ENCODE measurements at places on chromosomes 2 and 18.
A peak's percentile ranks its signal among the peaks of the same experiment; 100 is the strongest.

- DNase-seq: no peak
These were observed 41.4 kb upstream of the PARD3B start for GRCh38 chr2:204503869-204504268.

DNA sequence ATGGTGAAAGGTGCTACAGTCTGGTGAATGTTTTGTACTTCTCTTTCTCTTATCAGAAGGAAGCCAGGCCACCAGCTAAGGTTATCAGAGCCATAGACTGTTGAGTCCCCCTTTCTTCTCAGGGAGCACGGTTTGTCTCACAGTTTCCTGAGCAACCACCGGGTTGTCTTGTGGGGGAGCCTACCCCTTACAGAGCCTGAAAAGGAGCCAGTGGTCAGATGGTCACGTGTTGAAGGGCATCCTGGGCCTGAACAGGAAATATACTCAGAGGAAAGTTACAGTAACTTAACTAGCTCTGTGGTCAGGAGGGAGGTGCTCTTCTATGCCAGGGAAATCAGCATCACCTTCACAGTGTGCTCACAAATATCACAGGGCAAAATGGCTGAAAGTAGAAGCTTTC lies 11.6 kb downstream of the CD28 start:
- peak; percentile 17 for DNase-seq

- DNase-seq: no peak
These were observed 66.0 kb downstream of the SMAD7 start for GRCh38 chr18:48884771-48885170.

DNA sequence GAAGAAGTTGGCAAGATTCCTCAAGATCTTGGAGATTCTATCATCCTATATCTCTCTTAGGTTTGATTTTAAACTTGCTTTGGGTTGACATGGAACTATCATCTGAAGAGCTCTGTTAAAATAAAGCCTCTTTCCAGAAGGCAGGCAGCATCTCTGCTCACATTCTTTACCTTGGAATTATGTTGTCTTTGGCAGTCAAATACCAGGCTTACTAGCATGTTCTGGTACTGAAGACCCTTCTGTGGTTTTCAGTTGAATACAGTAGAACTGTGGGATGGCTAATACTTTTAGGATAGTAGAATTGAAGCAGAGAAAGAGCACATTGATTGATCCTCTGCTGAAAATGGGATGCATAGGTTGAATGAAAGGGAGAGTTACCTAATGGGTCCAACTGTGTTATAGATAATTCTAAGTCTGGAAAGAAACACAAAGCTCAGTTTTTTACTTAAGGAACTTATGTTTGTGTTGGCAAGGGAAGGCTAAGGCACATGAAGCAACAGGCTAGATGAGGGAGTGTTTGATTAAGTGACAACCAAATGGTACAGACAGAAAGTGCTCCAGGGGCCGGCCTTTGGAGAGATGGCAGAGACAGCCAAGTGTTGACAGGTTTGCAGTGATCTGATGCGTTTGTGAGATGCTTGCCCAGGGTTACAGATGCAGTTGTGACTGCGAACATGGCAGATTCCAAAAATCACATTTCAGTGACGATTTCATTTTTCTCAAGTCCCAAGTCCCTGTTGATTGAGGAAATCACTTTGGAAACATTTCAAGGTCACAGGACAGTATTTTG lies 397.9 kb downstream of the MEIS1 start:
- DNase-seq: no peak

- DNase-seq: no peak
These were observed 53.2 kb upstream of the SLC4A10 start for GRCh38 chr2:161571051-161571429.

GRCh38 chr2:86249579-86250391 lies 50.5 kb downstream of the MRPL35 start:
- DNase-seq: no peak

GRCh38 chr2:179424571-179424970 lies 159.9 kb upstream of the SESTD1 start:
- DNase-seq: no peak

- DNase-seq: no peak
These were observed 19.6 kb upstream of the NPC1 start for GRCh38 chr18:23605941-23606340.

GRCh38 chr18:27931535-27931934 lies 245.4 kb downstream of the CDH2 start:
- no peak for DNase-seq

GRCh38 chr18:64710105-64710861 lies 561.4 kb upstream of the LINC00305 start:
- no peak for DNase-seq

DNA sequence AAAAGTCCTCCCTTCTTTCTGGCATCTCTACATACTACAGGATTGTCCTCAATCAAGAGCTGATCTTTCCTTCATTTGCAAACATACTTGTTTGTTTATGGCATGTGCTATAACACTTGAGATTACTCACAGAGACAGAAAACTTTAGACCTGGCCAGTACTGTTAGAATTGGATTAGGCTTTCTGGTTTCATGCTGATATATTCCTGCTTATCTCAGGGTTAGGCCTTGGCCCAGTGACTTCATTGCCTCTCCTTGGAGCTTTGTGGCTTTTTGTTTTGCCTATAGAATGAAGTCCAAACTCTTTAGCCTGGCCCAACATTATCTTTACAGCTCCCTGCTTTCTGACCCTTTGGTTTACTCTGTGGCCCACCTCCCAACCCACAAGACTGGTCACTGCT lies 363.3 kb downstream of the ALK start:
- DNase-seq: no peak

GRCh38 chr18:44170208-44170880 lies 510.3 kb upstream of the SETBP1 start:
- DNase-seq: no peak

- DNase-seq: no peak
These were observed 91.4 kb downstream of the ACAA2 start for GRCh38 chr18:49721981-49722380.

- DNase-seq: no peak
These were observed 77.3 kb downstream of the CLIP4 start for GRCh38 chr2:29192526-29192925.

DNA sequence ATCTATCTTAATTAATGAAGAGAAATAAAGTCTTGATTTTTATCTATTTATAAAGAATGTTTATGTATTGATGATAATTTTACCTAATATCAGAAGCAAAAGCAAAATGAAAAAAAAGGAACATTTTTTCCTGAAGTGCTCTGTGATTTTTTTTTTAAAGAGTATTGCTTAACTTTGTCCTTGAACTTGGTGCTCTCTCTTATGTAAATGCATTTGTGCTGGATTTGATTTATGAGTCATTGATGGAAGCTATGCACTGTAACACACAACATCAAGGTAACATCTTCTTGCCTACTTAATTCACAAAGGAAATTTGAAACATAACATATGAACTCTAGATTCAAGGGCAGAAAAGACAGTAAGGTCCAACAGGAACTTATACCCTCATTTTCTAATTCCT lies 312.9 kb upstream of the CDH19 start:
- no peak for DNase-seq

DNA sequence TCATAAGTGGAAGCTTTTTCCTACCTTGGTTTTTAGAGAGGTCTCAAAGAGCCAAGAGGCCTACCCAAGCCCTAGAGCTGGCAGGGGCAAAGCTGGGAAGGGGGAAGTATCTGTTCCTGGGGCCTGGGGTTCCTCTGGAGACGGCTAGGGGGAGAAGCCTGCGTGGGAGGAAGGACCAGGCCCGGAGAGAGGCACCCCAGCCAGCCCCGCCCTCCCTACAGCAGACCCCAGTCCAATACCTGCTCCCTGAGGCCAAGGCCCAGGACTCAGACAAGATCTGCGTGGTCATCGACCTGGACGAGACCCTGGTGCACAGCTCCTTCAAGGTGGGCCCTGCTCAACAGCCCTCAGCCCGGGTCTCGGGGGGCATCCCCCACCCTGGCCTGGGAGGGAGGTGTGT lies 2.2 kb downstream of the CTDSP1 start:
- DNase-seq: no peak

DNA sequence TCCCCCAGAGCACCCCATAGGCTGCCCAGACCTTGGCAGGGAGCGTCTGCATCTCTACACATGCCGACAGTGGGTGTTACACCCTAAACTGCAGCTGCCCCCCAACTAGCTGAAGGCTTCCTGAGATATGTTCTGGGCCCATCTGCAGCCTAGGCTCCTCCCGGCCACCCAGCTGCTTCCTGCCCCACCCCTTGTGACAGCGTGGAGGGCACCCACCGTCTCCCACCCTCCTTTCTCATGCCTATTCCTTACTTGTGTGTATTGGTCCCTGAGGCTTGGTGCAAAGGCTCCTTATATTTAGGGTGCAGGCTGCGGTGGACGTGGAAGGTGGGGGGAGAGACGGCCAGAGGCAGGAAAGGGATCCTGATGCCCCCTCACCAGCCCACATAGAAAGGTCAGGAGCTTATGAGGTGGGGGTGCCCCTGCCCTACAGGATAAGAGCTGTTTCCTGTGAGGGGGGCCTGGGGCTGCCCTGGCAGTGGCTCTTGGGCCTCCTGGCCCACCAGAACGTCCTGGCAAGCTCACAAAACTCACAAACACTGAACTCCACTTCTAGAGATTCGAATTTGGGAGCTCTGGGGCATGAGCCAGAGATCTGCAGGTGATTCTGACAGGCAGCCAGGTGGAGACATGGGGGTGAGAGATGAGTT lies 7.3 kb upstream of the PROM2 start:
- no peak for DNase-seq

- no peak for DNase-seq
These were observed 14.9 kb downstream of the LRPPRC start for GRCh38 chr2:43980902-43981301.

DNA sequence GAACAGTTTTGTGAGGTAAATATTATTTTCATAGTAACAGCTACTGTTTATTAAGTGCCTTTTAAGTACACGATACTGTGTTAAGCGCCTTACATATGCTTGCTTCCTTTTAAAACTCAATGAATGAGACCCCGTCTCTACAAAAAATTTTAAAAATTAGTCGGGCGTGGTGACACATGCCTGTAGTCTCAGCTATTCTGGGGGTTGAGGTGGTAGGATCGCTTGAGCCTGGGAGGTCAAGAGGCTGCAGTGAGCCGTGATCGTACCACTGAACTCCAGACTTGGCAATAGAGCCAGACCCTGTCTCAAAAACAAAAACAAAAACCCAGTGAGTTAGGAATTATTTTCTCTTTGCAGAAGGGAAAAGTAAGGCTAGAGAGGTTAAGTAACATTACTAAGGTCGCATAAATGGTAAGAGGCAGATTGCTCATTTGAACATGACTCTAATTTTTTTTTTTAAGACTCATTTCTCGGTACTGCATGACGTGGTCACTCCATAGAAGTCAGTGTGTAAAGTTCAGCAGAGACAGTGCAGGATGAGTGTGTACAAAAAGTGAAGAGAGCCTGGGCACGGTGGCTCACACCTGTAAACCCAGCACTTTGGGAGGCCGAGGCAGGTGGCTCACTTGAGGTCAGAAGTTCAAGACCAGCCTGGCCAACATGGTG lies 1.1 kb downstream of the METAP1D start:
- DNase-seq: no peak

DNA sequence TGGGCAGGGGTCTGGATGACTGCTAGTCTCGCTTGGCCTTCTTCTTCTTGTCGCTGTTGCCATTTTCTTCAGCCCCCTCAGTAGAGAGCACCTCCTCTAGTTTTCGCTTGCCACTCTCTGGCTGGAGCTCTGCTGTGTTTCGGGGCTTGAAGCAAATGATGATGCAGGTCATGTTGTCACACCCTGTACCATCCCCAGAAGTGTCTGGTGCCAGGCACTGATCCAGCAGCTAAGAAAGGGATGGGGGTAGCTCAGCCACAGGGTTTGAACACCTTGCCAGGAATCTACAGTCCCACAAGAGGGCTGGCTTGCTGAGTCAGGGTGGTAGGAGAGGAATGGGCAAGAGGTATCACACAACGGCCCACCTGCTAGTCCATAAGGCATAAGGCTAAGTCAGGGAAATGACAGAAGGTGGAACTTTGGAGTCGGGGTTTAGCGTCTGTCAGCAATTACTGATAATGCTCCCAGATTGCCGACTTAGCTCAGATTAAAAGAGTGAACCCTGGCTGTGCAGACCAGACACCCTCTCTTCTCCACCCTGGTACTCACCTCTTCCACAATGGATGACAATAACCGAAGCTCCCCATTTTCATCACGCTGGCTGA lies 1.1 kb upstream of the ZNF513 start:
- no peak for DNase-seq

DNA sequence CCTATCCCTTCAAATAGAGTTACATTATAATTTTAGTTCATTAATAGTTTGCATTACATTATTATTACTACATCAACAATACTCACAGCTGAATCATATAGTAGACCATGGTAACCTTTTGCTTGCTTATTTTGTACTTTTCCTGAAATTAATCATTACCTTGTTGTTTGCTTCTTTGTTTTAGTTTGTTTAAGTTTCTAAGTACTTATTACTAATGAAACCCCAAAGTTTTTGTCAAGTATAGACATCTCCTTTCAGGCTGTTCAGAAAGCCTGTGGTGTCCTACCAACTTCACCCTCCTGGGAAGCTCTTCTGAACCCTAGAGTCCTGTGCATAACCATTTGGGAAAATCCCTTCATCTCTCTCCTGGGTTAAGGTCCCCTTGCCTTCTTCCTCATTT lies 43.5 kb upstream of the LAPTM4A start:
- DNase-seq: no peak

- no peak for DNase-seq
These were observed 7.7 kb downstream of the PPP1R7 start for GRCh38 chr2:241157841-241158545.

DNA sequence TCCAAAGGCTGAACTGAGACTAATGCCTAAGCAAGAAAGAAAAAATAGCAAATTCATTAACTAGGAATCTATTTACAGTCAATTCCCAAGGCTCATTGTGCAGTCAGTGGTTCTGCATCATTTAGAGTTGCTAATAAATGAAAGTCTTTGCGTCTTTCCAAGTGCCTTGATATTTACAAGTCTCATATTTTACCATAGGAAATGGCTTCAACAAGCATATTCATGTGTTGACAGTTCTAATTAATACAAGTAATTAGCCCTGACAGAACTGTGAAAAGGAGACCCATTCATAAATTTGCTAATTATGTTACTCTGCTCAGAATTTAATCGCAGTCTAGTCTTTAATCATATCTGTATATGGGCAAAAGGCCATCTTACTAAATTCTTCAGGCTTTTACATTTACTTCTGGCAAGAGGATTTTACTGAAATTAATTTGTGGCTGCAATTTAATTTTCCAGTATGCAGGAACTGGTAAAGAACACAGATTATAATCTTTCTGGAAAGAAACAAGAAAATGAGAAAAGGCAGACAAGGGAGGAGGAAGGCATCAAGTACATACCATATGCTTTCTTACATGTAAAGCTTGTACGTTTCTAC lies 126.4 kb downstream of the RHBDD1 start:
- DNase-seq: no peak
